ENCODE measurements at places on chromosomes 5 and 9.

DNA sequence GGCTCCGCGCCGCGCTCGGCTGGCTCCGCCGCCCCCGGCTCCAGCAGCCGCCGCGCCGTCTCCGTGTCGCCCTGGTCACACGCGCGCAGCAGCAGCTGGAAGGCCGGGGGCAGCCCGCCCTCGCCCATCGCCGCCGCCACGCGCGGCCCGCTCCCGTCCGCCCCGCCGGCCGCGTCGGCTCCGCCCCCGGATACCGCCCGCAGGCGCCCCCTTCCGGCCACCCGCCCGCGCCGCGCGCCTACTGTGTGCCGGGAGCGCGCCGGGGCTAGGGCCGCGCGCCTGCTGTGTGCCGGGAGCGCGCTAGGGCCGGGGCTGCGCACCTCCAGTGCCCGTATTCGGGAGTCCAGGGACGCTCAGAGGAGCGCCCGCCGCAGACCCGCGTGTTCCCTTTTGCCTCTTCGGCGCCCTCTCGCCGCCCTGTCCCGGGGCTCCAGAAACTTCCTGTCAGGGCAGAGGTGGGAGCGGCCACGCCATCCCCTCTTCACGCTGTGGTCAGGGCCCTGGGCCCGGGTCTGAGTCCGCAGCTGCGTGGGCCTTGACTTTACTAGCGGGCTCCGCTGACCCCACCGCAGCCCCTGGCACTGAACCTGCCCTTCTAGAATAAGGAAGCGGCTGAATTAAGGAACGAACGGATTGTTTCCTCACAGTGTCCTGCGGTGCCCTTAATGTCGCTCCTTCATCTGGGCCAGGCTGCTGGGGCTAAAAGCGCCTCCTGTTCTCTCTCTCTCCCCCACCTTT lies at the start of gene ANKS6:
Gene ANKS6, minus strand, starts transcription at position 192 of the 738 bp plus-strand sequence. Its CDS starts 64 bp downstream, at position 128.
- DNase-seq: peak; percentile 80

GRCh38 chr5:59185757-59186385 lies 603.0 kb downstream of the RAB3C start:
- DNase-seq: no peak

GRCh38 chr9:125888211-125888610 lies 141.0 kb downstream of the PBX3 start:
- DNase-seq: no peak

DNA sequence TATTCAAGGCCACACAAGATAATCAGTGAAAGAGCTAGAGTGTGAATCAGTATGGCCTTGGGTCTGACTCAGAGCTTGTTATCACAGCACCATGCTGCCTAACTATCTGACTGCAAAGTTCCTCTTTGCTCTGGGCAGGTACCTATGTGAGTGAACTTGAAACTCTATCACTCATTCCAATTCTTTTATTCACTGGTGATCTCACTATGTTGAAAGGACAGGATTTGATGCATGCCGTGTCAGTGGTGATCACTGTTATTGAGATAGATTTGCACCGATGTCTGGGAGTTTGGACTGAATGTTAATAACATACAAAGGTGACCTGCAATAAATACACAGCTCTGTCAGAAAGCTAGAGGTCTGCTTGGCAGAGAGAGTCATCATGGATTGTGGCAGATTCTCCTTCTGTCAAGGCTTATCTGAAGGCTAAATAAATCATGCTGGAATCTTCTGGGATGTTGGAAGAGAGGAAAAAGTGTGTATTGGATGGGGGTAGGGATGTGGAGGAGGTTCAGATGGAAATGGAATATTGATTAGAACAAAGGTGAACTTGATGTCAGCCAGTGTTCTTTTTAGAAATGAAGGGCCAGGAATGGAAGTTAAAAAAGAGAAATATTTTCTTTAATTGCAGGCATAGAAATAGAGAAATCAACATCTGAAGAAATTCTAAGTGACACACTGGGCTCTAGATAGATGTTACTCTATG lies 91.8 kb upstream of the TNC start:
- DNase-seq: peak; percentile 45

DNA sequence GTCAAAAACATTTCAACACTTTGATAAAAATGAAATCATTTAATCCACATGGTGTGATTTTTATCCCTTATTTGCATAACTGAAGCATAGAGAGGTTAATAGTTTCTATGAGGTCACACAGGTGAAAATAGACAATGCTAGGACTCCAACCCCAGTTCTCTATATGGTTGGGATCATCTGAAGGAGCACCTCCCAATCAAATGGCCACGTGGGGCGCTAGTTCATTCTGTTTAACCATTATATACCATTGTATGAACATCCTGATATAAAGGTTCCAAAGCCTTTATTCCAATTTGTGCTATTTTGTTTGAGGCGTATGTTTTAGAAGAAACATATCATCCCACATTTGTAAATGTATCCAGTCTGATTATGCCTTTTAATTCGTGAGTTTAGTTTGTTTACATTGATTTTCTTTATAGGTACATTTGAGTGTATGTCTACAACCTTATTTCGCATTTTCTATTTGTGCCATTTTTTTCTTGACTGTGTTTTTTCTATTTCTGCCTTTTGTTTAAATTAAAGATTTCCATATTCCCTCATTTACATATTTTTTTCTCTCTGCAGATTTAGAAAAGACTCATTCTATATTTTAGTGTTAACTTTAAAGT lies 1092.0 kb downstream of the MAT2B start:
- no peak for DNase-seq

- no peak for DNase-seq
Observed at GRCh38 chr5:96817506-96817905, 9.8 kb upstream of the ERAP1 start.

Measured in activated CD8-positive, alpha-beta memory T cell treated with anti-CD3 and anti-CD28 coated beads, Interleukin-2, amount 10 ng/mL, durations not matched to agents 7 days and 5 days (primary cell).